CD4-positive, alpha-beta T cell treated with Interleukin-6 at 100 ng/mL for 8 hours (primary cell): ENCODE measurements at places on chromosomes 13 and 19.

GRCh38 chr13:69319656-69320055 is 788.0 kb upstream of the ATXN8OS start:
- no peak for DNase-seq

DNA sequence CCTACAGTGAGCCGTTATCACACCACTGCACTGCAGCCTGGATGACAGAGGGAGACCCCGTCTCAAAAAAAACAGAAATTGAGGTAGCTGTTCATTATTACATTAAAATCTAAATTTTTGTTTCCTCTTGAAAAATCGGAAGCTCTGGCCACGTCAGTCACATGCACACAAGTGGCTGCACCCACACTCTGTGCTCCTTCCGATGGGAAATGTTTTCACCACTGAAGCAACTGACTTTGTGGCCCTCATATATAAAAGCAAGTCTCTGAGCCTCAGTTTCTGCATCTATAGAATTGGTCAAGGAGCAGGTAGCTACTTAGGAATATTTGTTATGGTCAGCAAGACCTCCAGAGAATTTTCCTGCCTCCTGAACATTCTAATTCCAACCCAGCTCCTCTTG is 4.5 kb downstream of the LRRC25 start:
- no peak for DNase-seq

GRCh38 chr19:50764409-50764808 is 5.9 kb upstream of the GPR32 start:
- DNase-seq, result no peak

DNA sequence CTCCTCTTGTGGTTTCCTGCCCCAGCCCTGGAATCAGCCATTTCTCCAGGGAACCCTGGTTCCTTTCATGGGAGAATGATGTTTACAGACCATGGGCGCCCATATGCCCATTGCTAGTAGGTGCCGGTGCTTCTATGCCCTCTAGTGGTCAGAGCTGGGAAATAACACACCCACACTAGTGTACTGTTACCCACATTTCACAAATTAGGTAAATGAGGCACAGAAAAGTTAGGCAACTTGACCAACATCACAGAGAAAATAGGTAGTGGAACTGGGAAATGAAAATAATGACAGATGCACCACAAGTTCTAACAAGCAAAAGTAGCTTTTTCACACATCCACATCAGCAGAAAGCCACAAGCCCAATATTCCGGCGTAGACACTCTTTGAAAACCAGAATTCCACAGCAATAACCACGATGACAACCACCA is 1.3 kb upstream of the CEACAM3 start:
- peak; percentile 56 for DNase-seq

GRCh38 chr19:7999376-7999775 is 6.1 kb downstream of the ELAVL1 start:
- no peak for DNase-seq

DNA sequence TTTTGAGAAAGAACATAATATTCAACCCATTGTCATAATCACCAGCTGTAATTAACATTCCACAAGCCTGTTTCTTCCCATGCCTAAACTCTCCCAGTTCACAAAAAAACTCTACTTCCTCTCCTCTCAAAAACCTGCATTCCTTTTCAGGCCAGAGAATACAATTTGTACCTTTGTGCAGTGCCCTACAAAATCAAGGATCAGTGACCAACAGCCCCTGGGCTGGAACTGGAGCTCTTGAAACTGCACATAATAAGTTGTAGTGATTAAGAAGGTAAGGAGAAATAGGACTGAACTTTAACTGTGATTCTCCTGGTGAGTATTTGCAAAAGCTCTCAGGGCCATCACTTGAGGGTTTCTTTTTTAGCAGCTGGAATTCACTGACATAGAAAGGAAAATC is 472.7 kb downstream of the RFC3 start:
- no peak for DNase-seq

GRCh38 chr19:16441661-16442162 is 30.1 kb downstream of the EPS15L1 start:
- no peak for DNase-seq

DNA sequence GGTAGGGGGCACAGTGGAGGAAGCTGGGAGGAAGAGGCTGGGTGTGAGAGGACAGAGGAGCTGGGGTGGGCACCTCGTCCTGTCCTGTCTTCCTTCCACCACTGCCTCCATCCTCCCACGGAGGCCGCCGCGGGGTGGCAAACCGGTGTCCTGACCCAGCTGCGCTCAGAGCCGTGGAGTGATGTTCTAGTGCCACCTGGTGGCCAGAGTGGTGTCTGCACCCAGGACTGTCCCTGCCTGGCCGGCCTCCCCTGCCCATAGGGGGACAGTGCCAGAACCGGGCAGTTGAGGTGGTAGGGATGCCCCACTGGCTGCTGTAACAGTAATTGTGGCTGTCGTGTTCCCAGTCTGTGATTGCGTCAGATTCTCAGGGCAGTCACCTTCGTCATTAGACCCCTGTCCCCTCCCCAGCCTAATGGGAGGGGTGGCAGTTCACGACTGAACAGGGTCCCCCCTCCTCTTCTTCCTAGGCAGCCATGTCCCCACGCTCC is 11.1 kb upstream of the ARRDC2 start:
- peak; percentile 83 for DNase-seq

- peak; percentile 29 for DNase-seq
These were observed 38.6 kb upstream of the SEMA6B start for GRCh38 chr19:4597975-4598671.

- no peak for DNase-seq
These were observed 13.5 kb downstream of the BRSK1 start for GRCh38 chr19:55297267-55297666.

DNA sequence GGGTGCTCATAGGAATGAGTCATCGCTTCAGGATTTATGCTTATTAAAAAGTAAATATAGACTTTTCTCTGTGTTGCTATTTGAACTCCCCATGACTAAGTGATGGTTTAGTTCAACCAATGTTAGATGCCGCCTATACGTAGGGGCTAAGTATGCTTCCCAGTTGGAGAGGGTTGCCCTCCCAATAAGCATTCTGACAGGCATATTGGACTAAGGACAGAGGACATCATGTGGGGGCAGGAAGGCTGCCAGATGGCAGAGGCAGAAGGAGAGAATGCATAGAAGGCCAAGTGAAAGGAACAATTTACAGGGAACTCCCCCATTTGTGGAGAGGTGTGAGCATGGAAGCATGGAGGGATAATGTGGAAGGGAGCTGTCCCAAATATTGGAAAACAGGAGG is 318.4 kb upstream of the OBI1 start:
- no peak for DNase-seq

DNA sequence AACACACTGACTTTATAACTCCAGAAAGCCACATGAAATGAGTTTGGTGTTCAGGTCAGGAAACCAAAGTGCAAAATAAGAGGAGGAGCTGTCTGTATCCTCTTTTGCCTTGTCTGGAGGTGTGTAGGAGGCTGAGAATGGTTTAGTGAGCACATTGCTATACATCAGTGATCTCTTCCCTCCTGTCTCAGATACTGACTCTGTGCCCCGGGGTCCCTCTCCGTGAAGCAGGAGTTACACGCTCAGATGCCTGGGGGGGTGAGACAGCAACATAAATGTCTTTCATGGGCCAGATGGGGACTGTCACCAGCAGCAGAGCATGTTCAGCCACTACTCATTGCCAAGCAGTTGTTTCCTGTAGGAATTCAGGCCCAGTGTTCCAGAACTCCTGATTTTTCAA is 285.4 kb downstream of the ATP8A2 start:
- DNase-seq, result no peak

GRCh38 chr19:1853295-1854038 is 5.2 kb upstream of the REXO1 start:
- peak; percentile 72 for DNase-seq

- DNase-seq, result no peak
These were observed 4.8 kb downstream of the KMT5C start for GRCh38 chr19:55344444-55344843.

DNA sequence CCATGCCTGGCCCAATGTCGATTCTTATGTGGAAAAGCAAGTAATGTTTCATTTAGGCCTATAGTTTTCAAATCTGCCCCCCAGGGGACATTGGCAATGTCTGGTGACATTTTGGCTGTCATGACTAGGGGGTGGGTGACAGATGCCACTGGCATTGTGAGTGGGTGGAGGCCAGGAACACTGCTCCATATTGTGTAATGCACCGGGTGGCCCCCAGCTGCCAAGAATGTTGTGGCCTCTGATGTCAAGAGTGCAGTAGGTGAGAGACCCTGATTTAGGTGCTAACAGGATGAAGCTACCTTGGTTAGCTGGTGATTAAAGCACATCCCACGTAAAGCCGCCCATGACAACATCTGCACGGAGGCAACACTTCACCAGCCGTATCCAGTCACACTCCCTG is 10.8 kb downstream of the C19orf44 start:
- DNase-seq, result no peak

DNA sequence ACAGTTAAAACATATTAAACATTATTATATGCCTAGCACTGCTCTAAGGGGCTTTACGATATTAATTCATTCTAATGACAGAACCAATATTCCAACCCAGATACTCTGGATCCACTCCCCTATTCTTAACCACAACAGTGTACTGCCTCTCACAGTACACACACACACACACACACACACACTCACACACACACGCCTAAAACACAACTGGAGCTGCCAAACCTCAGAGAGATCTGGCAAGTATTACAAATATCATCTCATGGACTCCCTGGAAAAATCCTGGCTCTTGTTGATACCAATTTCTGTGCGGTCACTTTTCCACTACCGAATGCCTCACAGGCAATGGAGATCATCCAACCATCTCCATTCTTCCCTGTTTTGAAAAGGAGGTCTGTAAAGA is 1.3 kb downstream of the ZNF780A start:
- DNase-seq, result no peak

- DNase-seq, result no peak
These were observed 43.5 kb downstream of the PIN1 start for GRCh38 chr19:9878511-9879196.

DNA sequence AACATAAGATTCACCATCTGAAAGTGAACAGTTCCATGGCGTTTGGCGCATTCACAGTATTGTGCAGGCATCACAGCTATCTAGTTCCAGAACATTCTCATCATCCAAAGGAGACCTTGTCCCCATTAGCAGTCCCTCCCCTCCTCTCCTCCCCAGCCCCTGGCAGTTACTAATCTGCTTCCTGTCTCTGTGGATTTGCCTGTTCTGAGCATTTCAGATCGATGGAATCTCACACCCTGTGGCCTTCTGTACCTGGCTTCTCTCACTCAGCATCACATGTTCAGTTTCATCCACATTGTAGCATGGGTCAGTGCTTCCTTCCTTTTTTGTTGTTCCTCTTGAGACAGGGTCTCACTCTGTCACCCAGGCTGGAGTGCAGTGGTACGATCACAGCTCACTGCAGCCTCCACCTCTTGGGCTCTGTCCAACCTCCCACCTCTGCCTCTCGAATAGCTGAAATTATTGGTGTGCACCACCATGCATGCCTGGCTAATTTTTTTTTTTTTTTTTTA is 34.6 kb downstream of the CRTC1 start:
- no peak for DNase-seq

DNA sequence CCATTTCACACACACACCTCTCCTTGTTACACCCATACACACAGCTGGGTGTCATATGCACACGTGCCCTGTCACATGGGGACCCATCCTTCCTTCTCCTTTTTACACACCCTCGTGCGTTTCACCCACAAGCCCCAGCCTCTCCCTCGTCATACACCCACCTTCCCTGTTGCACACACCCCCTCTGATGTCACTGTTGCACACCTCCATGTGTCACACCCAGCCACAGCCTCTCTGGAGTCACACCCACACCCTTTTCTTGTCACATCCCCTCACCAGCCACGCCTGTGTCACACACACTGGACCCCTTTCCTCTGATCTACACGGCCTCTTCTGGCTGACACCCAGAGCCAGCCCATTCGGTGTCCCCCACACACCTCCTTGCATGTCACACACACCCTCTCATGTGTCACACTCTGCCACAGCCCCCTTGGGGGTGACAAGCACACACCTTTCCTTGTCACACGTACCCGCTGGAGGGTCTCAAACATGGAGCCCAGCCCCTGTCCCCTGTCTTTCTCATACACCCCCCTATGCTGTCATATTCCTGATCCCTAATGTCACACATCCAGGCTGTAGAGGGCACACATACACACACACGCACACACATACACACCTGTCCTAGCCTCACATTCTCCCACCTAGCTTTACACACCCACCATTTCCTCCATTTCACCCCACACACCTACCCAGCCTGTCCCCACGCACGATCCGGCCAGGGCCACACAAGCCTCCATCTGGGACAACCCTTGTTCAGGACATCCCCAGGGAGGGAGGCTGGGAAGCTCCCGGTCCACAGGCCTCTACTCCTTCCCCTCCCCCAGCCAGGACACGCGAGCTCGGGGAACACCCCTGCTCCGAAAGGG is 1.4 kb downstream of the NOVA2 start:
- DNase-seq, result peak; percentile 3

DNA sequence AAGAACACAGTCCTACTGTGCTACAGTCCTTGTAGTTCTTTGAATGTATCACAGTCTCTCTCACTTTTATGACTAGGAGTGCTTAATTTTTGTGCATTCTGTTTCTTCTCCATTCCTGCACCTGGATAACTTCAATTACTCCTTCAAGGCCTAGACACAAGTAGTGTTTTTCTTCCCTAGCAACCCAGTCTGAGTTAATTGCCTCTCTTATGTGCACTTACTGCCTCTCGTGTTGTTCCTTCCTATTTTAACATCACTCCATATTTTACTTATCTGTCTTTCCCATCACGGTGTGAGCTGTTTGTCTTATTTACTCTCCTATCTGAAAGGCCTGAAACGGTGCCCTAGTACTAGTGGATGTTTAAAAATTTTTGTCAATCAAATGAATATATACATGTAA is 101.5 kb downstream of the HS6ST3 start:
- DNase-seq, result no peak

GRCh38 chr13:25375727-25376358 is 4.1 kb downstream of the ATP8A2 start:
- DNase-seq, result peak; percentile 31

GRCh38 chr13:94761407-94761806 is 49.1 kb upstream of the SOX21 start:
- DNase-seq, result no peak
